EH (cell line): ENCODE measurements at places on chromosomes 16 and 17.

- DNase-seq, result peak; percentile 73
Observed at GRCh38 chr17:16363749-16364536, 10.7 kb upstream of the CENPV start.

GRCh38 chr17:76278268-76278908, 13.2 kb downstream of the UBALD2 start:
- DNase-seq, result no peak

- DNase-seq, result no peak
Observed at GRCh38 chr16:88070341-88070740, 119.1 kb downstream of the BANP start.

DNA sequence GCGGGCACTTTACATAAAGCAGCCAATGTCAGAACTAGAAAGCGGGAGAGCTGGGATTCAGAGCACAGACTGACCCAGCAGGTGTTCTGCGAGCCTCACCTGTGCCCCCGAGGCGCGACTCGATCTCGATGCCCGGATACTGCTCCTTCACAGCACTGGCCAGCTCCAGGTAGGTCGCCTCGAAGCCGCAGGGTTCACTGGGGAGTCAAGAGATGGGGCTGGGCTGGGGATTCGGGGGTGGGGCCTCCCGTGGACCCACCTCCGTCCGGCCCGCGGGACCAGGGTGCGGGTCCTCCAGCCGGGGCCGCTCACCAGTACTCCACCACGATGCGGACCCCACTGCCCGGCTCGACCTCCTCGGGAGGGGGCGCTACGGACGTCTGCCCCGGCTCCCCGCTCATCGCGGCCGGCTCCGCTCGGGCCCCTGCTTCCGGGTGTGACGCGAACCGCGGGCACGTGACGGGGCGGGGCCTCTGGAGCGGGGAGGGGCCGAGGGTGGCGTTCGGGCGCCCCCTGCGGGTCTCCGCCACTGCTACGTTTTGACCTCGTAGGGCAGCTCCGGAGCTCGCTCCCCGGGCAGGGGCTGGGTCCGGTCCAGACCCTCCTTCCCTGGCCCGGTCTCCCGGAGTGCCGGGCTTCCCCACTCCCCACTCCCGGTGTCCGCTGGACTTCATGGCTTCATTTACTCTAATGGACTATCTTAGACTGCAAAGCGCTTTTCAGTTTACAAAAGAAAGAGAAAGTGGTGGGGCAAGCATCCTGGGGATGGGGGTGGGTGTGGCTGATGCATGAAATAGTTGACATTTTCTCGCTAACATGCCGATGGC, at the start of gene MIEN1:
Gene MIEN1 (minus strand): TSS at position 438 of the 827 bp plus-strand sequence. CDS start 37 bp downstream, at position 401.
- peak; percentile 82 for DNase-seq

DNA sequence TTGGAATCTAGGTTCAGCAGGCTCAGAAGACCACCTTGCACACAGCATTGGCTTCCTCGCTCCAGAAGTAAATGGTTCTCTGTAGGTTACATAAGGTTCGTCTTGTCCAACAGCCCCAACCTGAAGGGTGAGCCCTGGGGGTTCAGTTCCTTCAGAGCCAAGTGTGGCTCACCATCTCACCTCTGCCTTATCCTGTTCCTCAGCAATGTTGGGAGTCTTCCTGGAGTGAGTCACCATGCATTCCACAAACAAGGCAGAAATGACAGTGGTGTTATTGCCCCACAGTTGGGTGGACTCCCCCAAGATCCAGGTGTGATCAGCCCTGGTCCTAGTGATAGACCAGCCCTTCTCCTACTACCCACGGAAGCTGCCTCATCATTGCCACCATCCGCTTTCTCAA, 26.8 kb upstream of the SMPD3 start:
- no peak for DNase-seq

GRCh38 chr16:87107201-87107600, 210.0 kb downstream of the C16orf95 start:
- DNase-seq, result no peak

DNA sequence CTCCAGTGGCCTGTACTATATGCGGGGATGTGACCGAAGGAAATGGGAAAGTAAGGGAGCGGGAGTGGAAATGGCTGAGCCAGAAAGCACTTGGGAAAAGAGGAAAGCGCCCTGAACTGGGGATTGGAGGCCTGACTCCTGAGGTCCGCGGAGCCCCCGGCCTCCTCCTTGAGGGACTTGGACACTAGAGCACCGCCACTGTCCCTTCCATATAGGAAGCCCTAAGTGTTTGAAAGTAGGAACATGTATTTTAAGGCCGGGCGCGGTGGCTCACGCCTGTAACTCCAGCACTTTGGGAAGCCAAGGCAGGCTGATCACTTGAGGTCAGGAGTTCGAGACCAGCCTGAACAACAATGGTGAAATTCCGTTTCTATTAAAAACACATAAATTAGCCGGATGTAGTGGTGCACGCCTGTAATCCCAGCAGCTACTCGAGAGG, 530 bp upstream of the ZDHHC7 start:
- no peak for DNase-seq

- peak; percentile 10 for DNase-seq
Observed at GRCh38 chr16:30533748-30534367, 800 bp downstream of the ZNF747 start.

- peak; percentile 12 for DNase-seq
Observed at GRCh38 chr17:35001549-35001948, 21.2 kb downstream of the LIG3 start.

DNA sequence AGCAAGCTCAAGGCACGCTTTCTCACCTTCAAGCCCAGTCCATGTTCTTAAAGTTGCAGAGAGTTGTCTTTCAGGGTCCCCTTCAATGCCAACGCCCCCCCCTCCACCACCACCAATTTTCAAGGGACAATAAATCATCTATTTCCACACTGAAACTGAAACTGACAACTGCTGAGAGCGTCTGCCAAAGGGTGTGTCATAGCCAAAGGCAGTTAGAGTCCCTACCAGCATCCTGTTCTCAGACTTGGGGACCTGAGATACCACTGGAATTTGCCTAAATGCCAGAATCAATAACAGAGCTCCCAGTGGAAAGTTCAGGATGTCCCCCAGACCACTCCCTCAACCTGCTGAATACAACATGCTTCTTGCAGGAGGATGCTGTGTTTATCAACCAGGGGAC, 133.2 kb upstream of the SOX9 start:
- DNase-seq, result peak; percentile 32

- no peak for DNase-seq
Observed at GRCh38 chr16:22317625-22318024, 20.4 kb downstream of the POLR3E start.

GRCh38 chr16:50771366-50771765, 29.5 kb downstream of the CYLD start:
- peak; percentile 70 for DNase-seq

- no peak for DNase-seq
Observed at GRCh38 chr17:73316919-73317505, 5.2 kb upstream of the CDC42EP4 start.

DNA sequence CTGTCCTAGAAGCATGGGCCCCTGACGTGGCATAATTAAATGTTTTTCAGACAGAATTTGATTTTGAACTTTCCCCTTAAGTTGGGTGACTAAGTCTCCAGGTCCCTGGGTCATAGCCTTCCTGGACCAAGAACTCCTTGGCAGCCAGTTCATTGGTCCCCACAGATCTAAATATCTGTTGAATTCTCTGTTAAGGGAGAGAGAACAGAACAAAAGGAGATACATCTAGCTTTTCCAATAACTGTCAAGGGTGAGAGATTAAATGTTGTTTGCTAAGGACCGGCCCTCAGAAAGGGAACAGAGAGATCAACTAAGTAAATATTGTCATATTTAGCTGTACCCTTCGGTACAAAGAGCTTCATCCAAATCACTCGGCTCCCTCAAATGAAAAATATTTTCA, 78.2 kb upstream of the NOL11 start:
- DNase-seq, result no peak

DNA sequence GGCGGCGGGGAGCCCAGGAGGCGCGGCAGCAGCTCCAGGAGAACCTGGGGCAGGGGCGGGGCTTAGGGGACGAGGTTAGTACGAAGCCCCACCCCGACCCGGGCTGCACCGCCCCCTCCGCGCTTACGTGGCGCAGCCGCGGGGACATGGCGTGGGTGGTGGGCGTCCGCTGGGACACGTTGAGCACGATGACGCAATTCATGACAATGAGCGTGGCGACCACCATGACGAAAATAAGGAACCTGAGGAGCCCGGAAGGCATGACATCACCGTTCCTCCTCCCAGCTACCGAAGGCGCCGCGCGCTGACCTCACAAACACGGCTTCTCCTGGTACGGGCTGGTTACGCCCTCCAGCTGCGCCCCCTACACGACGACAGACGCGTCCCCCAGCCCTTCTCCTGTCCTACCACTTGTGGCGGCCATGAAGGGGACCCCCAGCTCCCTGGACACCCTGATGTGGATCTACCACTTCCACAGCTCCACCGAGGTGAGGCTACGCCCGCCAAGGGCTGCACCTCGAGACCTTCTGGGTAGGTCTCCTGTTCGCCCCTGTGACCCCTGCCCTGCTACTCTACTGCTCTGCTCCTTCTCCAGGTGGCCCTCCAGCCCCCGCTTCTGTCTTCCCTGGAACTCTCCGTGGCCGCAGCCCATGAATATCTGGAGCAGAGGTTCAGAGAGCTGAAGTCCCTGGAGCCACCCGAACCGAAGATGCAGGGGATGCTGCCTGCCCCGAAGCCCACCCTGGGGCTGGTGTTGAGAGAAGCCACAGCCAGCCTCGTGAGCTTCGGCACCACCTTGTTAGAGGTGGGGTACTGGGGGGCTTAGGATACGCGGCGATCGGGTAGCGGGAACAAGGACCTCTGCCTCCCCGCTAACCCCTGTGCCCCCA, at the start of gene C17orf107:
Gene C17orf107 (plus strand): TSS at position 196 of the 890 bp plus-strand sequence. CDS start 227 bp downstream, at position 423.
- peak; percentile 71 for DNase-seq

DNA sequence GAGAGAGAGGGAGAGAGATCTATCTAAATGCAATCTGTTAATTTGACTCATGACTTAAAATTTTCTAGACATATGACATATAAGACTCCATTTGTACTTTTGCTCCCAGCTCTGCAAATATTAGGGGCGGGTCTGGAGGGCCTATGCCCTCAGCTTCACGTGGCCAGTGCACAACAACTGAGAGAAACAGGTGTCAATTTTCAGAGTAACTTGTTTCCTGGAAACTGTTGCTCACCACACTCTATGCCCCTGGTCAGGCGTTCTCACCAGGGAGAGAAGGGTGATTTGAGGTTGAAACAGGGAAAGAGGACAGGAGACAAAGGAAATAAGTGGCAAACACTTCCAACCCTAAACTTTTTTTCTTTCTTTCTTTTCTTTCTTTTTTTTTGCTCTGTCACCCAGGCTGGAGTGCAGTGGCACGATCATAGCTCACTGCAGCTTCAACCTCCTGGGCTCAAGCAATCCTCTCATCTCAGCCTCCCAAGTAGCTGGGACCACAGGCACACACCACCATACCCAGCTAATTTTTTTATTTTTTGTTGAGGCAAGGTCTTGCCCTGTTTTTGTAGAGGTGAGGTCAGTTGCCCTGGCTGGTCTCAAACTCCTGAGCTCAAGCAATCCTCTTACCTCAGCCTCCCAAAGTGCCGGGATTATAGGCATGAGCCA, 270.0 kb downstream of the SLC39A11 start:
- DNase-seq, result no peak

GRCh38 chr17:77212833-77213777, 72.3 kb downstream of the SEC14L1 start:
- DNase-seq, result no peak

- peak; percentile 95 for DNase-seq
Observed at GRCh38 chr16:12801511-12802042, 2.1 kb downstream of the CPPED1 start.

- no peak for DNase-seq
Observed at GRCh38 chr16:88810166-88810911, 1.4 kb downstream of the APRT start.

DNA sequence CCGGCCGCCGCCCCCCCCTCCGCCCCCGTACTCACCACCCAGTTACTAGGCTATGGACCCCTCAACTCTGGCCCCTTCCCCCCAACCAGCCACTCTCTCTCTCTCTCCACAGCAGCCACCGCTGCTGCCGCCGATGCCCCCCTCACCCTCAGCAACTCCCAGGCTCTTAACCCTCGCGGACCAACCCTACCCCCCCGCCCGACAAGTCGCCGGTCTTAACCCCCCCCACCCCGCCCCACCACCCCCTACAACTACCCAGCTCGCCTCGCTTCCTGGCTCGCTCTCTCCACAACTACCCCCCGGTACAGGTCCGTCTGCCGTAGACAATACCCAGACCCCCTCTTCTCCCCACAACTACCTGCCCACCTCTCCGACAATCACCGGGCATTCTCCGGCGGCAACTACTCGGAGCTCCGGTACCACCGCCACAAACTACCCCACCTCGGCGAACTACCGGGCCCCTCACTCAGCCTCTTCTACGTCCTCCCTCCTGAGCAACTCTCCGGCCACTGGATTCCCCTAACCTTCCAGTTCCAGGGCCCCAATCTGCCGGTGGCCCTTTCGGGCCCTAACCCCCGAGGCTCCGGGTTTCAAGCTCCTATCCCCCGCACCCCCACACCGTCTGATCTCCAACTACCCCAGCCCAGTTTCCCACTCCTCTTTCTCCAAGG, 702 bp downstream of the PHF23 start:
- no peak for DNase-seq

GRCh38 chr17:12821376-12821940, 32.2 kb downstream of the ARHGAP44 start:
- peak; percentile 8 for DNase-seq

- DNase-seq, result no peak
Observed at GRCh38 chr17:51097708-51098446, 22.8 kb downstream of the SPAG9 start.

DNA sequence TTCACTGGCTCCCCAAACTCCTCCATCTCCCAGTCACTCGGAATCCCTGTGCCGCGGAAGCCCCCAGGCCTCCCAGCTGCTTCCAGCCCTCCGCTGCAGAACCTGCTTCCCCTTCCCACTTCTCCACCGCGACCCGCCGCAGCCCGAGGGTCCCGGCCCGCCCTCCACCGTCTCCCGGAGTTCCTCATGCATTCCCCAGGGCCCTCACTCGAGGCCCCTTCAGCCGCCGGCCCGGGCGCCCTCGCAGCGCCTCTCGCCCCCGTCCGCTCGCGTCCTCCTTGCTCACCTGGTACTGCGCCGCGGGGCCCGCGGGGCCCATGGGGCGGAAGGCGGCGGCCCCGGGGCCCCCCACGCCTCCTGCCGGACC, 329 bp downstream of the SMARCD2 start:
- DNase-seq, result no peak

DNA sequence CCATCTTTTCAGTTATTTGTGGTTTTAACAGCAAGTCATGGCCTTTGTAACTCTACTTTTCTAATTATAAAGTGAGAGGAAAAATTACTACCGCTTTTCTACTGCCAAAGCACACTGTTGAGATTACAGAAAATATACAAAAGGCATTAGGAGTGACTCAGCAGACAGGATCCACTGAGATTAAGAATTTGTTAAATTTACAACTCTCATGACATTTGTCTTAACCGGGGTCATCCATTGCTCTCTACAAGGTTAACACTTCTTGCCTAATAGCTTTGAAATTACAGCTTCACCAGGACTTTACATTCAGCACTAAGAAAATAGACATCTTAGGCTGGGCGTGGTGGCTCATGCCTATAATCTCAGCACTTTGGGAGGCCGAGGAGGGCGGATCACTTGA, 93.4 kb downstream of the SSH2 start:
- peak; percentile 78 for DNase-seq

GRCh38 chr16:30142672-30143346, 19.8 kb upstream of the MAPK3 start:
- DNase-seq, result no peak

- DNase-seq, result no peak
Observed at GRCh38 chr17:9356488-9356911, 219.1 kb downstream of the STX8 start.
